ENCODE measurements at places on chromosomes 1 and 21.

DNA sequence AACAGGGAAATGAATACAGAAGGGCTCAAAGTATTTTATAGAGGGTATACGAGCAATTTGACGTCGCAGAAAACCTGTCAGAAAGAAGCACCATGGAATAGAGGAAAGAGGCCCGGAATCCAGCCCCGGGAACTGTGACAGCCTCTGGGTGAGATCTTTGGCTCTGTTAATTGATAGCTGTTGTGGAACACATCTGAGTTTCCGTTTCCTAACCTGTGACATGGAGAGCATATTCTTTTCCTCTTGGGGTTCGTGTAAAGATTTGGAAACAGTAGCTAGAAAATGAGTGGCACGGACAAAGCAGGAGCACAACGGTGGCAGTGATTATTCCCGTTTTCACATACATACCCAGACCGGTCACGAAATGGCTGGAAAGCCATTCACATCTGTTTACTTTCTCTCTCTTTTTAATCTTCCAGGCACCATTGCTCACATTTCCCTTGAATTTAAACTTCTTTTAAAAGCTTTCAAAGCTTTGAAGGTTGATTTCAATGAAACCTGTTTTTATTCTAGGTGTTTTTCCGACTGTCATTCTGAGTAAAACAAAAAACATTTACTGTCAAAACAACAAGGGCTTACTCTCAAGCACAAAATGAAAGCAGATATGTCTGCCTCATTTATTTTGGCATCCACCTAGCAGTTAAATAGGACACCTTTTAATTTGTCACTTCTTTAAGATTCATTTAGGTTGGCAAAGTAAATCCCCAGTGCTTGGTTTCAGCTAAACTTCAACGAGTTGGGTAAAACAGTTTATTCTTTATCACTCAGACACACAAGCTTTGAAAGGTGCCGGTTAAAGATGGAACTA, 26.7 kb upstream of the C8B start:
- no peak for DNase-seq

DNA sequence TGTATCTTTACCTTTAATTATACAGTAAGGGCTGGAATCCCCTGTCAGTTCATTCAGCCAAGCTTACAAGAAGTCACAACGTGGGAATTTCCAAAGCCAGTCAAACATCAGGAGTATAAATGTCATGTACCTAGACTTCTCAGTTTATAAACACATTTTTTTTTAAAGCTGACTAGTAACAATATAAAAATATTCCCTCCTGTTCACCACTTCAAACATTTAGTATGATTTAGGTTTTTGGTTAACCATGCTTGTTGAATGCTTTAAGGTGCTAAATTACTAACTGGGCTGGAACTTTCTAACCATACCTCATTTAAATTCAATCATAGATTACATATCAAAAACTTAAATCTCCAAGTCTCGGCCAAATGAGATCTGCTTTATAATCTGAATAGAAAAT, 44.0 kb downstream of the JAK1 start:
- no peak for DNase-seq

GRCh38 chr1:192789871-192790270, 19.0 kb upstream of the RGS2 start:
- no peak for DNase-seq

DNA sequence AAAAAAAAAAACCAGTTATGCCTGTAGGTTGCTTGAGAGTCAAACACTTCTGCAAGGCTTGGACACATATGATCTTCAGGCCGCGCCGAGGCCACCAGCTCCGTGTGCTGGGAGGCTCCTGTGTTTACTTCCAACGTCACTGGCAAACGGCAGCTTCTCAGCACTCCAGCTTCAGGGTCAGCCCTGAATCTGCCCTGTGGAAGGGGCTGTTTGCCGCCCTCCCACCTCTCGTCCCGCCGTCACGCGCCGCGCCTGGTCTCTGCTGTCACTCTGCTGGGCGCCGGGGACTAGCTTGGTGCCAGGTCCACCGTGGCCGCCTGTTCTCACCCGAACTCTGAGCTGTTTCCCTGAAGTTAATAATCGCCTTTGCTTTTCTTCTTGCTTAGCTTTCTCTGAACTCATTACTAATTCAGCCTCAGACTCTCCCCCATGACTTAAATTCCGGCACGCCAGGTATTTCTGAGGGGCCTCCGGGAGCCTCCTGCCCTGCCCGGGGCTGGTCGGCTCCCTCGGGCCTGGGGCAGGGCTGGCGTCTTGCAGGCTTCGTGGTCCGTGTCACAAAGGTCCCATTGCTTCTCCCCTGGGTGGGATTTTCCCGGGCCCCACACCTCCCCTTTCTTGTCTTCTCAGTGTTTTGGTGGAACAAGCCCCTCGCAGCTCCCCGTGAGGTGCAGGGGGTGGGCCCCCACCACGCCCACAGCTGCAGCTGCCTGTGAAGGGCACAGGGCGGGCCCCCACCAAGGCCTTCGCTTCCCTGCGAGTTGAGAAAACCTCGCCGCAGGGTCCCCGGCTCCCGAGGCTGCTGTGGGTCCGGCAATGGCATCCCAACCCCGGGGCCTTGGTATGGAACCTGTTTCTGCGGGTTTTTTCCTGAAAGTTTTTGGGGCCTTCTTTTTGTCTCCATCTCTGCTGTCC, 14.6 kb upstream of the C1orf159 start:
- no peak for DNase-seq

DNA sequence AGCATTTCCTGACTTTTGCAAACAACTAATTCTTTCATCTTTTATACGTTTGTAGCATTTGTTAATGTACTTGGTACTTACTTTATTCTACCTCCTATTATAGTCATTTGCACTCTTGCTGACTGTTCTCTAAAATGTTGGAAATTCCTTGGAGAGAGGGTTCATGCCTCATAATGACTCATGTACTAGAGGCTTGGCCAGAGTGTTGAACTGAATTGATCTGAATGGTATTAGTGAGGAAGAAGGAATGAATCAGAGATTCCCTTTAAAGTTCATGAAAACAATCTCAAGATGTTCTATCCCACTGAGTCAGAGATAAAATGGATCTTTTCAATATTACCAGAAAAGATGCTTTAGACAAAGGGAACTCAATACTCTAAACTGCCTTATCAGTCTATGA, 383.4 kb downstream of the SEC16B start:
- DNase-seq = peak; percentile 90

GRCh38 chr1:41446851-41447610, 37.5 kb downstream of the EDN2 start:
- no peak for DNase-seq

DNA sequence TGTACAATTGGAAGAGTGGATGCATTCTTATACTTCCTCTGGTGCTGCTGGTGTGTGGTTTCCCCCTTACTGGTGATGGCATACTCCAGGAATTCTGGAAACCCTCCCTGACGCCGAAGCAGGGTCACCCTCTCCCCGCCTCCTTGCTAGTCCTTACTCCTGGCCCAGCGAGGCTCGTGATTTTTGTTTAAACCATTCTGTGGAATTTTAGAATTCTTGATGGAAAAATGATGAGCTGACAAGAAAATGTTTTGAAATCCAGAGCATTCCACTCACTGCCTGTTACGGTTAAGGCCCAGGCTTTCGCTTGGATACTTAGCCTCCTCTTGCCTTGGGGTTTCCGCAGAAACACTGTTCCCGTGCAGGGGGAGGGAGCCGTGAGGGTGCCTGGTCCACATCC, 41.1 kb downstream of the IL6R start:
- DNase-seq = peak; percentile 92

DNA sequence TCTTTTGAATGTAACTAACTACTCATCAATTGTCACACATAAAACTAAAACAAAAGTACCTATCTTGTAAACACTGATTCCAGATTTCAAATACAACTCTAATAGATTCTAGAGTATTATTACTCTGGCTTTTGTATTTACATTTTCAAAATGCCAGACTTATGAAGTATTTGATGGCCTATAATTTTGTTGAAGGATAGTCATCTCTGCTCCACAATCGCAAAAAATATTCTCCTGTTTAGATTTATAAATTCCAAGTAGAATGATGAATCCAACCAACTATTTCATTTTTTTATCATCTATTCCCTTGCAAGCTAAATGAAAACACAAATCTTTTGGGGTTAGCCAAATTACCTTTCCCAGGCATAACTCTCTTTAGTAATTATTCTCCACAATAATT, 75.0 kb upstream of the GUCA2A start:
- no peak for DNase-seq

DNA sequence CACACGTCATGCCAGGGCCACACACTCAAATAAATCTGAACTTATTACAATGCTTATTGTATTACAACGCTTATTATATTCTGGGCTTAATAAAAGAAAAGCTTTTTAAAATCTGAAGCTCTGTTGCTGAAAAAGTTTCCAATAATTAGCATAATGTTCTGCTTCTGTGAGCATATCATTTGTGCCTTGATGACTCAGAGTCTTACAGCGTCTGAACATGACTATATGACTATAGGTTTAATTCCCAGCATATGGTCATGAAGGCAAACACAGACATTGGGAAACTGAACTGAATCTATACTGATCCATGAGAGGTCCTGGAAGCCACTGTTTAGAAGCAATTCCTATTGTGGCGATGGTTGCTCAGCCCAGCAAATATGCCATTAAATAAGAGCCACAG, 66.3 kb downstream of the SIM2 start:
- peak; percentile 68 for DNase-seq

DNA sequence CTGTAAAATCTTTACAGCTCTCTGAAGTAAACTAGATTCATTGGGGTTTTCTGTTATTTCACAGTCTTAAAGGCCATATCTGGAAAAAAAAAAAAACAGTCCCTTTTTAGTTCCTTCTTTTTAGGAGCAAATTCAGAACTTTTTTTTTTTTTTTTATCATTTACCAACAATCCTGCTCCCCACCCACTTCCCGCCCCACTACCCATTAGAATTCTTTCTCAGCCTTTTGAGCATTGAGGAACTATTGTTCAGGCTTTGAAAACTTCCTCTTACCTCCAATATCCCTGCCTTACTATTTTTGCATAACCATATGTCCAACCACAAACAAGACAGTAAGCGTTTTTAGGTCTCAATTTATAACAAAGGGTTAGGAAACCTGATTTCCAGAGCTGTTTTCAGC, 330.1 kb downstream of the PLPP3 start:
- DNase-seq = no peak

GRCh38 chr1:53617851-53618499, 121.0 kb downstream of the GLIS1 start:
- no peak for DNase-seq

- DNase-seq = no peak
These were observed 43.8 kb downstream of the CD53 start for GRCh38 chr1:110916669-110917306.

- no peak for DNase-seq
These were observed 18.4 kb downstream of the RWDD3 start for GRCh38 chr1:95252422-95252821.

GRCh38 chr1:228996281-228996680, 261.0 kb downstream of the RHOU start:
- DNase-seq = no peak

- no peak for DNase-seq
These were observed 29.9 kb downstream of the BCAR3 start for GRCh38 chr1:93651695-93652094.

Data from fibroblast of skin of right biceps (primary cell).